ENCODE measurements at places on chromosomes 5 and 9.

DNA sequence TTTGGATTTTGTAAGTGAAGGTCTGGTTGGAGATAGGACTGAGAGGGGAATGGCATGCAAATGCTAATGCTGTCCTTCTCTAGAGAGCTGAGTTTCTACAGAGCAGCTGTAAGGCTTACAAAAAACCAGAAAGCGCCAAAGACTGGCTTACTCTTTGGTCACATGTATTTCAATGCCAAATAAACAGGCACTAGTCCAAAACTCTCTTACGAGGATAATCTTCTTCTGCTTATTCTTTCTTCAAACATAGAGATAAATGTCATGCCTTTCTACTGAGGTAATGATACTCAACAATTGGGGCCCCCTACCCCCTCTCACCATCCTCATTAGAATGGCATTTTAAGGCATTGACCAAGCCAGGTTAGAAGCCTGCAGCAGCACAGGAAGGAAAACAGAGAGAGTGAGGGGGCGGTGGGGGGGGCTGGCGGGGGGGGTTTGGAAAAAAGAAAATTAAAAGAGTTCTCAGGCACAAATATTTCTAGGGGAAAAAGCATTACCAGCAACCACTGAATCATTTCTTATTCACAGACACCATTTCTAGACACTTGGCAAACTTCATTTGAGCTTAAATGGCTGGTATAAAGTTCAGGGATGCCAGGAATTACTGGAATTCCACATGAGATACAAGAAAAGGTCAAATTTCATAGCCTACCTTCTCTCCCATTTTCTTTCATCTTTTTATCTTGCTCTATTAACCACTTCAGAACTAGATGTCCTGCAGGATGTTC lies 34.0 kb downstream of the PUM3 start:
- no peak for DNase-seq

DNA sequence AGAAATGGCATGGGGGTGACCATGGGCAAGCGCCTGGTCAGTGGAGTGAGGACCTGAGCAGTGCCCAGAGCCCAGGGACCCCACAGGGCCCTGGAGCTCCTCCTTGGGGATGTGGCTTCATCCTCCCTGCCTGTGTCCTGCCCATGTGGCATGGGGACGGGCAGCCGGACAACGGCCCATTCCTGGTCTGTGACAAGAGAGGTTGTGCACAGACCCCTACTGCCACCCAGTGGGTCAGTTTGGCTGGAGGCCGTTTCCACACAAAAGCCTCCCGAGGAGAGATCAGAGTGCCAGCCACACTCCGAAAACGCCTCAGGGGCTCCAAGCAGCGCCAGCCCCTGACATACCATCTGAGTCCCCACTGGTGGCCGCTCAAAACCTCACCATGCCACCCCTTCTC lies 19.8 kb downstream of the SLC6A18 start:
- DNase-seq = no peak

DNA sequence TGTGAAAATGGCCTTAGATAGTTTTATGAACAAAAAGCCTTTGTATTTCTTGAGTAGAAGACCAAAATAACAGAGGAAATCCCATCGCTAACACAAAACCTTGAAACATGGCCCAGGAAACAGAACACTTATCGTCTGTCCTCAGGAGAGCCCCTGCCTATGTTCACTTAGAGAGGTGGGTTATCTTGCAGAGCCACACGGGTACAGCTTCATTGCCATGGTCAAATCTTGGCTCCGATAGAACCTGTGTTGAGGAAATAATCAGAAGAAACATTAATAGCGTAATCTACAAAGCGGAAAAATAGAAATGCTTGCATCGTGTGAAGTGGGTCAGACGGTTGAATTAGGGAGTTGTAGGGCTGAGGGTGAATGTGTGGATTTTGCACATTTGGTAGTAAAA lies 216.1 kb downstream of the MAST4 start:
- DNase-seq = no peak

DNA sequence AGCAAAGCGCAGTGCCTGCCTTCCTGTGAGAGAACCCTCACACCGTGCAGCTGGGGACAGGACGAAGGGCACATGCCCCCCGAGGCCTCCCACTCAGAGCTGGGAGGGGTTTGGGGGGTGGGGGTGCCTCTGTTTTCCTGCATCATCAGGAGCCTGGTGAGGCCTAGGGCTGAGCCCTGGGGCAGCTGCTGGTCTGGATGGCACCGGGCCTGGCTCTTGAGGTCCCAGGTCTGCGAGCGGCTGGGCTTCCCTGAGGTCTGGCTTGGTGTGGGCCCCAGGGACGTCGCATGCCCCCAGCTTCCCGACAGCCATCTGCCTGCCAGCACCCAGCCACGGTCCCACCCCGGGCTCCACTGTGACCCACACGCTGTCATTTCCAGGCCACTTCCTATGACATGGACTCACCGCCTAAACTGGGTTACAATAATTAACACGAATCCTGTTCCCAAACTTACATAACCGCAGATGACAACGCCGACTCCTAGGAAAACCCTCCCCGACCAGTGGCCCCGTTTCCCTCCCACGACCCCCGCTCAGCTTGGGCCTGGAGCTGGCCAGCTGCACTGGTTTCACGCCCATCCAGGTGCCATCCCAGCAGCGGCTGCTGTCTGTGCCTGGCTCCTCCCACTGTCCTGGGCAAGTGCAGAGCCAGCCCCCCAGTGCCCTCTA lies 8.7 kb downstream of the NACC2 start:
- no peak for DNase-seq

- DNase-seq = no peak
These were observed 4.5 kb downstream of the RNF208 start for GRCh38 chr9:137217276-137218211.

- DNase-seq = no peak
These were observed 24.6 kb upstream of the QSOX2 start for GRCh38 chr9:136270173-136270705.
